Stimulated activated CD8-positive, alpha-beta memory T cell treated with anti-CD3 and anti-CD28 coated beads, Interleukin-15, amount 100 ng/mL, for 4 hours (primary cell): ENCODE measurements at places on chromosomes 4 and X.

DNA sequence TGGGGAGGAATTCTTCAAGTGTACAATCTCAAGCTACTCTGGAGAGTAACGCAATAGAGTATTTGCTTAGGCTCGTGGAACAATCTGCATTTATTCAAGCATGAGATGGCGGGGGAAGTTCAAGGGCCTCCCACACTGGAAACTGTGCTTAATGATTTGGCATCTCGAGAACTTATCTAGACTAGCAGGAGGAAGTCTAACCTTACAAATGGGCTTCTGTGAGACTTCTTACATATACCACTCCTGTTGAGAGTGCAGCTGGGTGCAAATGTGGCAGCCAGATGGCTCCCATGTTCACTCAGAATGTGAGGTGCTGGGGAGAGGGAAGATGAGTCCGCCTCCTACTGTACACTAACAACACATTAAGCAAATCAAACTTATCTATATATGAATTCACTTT is 29.3 kb upstream of the PTPN13 start:
- DNase-seq: no peak

- no peak for DNase-seq
Observed at GRCh38 chrX:117752745-117753144, 363.9 kb downstream of the KLHL13 start.

DNA sequence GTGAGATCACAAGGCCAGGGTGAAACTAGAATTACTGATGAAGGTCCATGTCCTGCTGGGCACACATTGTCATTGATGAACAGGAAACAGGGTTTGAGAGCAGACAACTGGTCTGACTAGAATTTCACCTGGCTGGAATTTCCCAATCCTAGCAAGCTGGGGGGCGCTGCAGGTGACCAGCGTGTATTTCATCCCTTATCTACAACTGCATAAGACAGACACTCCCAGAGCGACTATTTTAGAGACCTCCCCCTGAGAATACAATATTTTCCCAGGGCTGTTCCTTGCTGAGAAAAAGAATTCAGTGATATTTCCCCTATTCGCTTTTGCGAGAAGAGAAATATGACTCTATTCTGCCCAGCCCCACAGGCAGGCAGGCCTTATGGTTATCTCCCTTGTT is 432.6 kb upstream of the GALNT7 start:
- DNase-seq: no peak

GRCh38 chrX:9465380-9466123 is 694 bp downstream of the TBL1X start:
- DNase-seq: no peak

DNA sequence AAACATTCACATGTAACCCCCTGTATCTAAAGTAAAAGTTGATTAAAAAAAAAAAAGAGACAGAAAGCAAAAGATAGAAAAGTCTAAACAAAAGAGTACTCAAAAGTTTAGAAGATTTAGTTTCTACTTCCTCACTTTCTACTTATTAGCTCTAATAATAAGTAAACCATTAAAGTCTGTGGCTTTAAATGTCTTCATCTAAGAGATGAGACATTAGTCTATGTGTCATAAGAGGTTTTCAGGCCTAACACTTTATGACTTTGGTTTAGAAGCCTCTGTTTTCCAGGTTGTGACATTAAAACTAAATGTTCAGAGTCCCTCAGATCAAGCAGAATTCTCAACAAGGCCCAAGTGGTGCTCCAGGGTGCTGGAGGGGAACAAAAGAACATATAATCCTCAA is 42.2 kb upstream of the GUCY1A1 start:
- no peak for DNase-seq

DNA sequence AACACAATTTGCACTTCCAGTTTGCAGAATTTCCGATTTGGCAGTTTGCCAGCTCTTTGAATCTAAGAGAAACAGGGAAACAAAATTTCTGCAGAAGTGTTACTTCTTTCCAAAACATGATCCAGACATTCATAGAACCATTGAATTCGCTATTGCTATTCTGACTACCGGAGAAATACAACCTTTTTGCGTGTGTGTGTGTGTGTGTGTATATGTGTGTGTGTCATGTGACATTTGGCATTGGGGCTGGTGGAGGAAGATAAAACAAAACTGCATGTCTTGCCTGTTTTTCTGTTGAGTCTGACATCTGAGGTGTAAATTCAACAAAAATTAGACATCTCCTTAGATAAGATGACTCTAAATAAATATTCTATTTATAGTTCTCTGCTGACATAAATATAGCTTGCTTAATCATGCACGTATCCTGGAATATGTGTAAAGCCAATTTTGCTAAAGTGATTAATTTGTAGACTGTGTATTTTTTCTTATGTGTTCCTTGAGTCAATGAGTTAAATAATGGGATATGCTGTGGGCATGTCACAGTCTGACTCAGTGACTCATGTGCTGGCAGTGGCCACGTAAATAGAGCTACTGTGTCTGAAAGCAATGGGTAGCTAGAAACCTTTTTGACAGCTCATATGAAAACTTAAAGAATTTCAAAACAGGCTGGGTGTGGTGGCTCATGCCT is 98.9 kb downstream of the HPGD start:
- DNase-seq: no peak

DNA sequence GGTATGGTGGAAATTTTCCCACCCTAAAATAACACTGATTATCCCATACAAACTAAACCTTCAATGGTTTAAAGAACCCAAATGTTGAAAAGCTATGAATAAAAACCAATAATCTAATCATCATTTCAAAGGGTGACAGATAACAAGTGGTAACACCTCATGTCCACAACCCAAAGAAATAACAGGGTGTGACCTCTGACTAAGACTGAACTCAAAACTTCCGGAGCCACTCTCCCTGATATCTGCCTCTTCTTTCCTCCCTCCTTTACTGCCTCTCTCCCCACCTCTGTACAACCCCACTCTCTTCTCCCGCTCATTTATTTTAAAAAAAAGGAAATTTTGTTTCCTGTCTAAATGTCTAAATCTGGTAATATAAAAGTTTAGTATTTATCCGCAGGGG is 11.5 kb downstream of the FBXW7 start:
- no peak for DNase-seq

GRCh38 chrX:124502166-124502565 is 155.8 kb downstream of the SH2D1A start:
- no peak for DNase-seq

DNA sequence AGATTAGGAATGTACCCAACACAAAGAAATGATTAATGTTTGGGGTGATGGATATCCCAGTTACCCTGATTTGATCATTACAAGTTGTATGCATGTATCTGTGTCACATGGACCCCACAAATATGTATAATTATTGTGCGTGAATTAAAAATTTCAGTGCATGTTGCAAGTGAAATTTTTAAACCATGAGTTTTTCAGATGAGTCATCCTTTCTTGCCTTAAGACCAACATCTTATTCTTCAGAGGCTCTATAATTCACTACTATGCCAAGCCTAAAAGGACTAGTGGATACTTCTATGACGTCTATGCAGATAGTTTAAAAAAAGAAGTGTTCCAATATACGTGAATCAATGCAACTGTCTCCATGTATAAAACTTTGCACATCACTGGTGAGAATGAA is 113.0 kb upstream of the SH3RF1 start:
- DNase-seq: no peak

GRCh38 chr4:161356351-161356750 is 807.4 kb downstream of the FSTL5 start:
- DNase-seq: no peak

DNA sequence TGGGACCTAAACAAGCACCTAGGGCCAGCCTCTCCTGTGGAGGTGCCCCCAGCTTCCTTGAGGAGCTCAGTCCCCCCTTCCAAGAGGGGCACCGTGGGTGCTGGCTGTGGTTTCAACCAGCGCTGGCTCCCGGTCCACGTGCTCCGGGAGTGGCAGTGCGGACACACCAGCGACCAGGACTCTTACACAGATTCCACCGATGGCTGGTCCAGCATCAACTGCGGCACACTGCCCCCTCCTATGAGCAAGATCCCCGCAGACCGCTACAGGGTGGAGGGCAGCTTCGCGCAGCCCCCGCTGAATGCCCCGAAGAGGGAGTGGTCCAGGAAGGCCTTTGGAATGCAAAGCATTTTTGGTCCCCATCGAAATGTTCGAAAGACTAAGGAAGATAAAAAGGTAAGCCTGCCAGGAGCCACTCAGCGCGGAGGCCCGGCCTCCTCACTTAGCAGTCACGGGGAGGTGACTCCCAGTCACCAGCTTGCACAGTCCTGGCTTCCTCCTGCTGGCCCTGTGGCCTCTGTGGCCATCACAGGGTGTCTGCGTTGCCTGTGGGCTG is 24.9 kb downstream of the RGS12 start:
- no peak for DNase-seq

- DNase-seq: no peak
Observed at GRCh38 chr4:173235050-173235449, 66.4 kb downstream of the GALNT7 start.

DNA sequence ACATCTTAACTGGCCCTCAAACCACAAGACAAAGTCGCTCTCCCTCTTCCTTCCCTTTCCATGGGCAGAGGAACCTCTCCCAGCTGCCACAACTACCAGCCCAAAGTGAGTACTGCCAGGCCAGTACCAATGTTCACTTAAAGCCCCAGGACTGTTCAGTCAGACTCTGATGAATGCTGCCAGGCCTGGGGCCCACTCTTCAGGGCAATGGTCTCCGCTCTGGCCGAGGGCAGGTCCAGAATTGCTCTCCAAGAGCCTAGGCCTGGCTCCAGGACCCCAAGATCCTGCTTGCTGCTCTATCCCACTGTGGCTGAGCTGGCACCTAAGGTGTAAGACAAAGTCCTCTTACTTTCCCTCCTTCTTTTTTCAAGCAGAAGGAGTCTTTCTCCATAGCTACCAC is 790.9 kb downstream of the KLHL13 start:
- no peak for DNase-seq

- no peak for DNase-seq
Observed at GRCh38 chr4:53545273-53545672, 46.0 kb downstream of the LNX1 start.

DNA sequence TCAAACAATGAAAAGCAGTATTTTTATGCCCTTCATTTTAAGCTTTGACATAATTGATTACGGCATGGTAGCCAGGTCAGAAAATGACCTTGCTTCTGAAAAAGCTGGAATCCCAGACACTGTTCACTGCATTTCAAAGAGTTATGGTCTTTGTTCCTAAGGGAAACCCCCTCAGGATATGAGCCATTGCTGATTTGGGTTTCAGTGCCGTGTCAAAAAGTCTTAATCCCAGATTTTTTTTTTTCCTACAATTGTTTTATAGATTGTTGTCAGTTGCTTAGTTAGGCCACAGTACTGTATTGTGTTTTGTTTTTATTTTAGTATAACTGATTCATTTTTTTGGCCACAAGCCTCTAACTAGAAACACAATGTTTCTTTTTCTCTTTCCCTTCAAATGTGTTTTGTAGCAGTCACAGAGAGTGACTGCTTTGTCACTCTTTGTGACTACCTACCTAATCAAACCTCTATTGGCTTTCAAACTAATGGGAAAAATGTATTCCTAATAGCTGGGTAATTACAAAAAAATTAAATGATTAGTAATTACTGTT is 10.3 kb downstream of the WDR44 start:
- no peak for DNase-seq

- no peak for DNase-seq
Observed at GRCh38 chr4:186170966-186171365, 20.4 kb upstream of the CYP4V2 start.

DNA sequence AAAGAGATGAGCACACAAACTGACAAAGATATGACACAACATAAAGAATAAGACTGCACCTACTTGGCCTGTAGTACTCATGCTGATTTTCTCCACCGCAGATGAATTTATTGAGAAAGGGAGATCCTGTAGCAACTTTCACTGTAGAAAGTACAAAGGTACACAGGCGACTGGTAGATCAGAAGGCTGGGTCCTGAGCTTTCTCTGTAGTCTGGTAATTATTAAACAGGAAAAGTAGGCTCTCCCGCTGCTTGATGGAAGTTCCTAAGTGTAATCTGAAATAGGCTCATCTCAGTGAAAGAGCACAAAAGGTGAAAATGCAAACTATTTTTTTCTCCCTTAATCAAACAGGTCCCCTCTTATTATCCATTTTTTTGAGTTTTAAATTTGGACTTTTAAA is at the start of gene ADH6:
Gene ADH6 (minus strand): TSS at position 175 of the 400 bp plus-strand sequence. CDS start 94 bp downstream, at position 81.
- no peak for DNase-seq

DNA sequence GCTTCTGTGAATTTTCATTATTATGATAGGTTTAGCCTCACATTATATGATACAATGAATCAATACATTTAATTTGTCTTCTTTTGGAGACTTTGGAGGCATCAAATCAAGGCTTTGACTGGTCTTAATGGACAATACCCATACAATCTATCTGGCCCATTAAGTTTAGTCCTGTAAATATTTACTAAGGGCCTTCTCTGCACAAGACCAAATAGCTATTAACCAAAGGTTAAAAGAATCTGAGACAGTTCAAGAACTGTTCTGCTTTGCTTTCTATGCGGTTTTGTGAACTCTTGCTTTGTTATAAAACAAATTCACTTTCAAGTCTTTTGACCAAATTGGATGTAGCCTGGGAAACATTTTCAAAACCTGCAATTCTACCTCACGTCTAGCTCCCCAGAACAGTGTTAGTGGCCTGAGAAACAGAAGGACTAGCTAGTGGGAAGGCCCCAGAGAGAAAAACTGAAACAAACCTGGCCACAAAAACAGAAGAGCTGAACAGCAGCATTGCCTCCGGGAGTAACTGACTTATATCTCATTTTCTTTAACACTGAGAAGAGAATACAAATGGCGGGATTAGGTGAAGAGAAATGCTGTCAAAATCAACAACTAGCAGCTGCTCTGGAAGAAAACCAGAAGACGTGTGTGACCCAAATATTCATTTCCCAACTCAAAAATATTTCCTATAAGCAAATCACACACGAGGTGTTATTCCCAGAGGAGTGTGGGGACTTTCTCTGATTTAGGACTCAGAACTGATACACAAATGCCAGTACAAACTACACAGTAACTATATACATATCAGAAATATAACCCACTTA is 548 bp downstream of the TLR1 start:
- no peak for DNase-seq

DNA sequence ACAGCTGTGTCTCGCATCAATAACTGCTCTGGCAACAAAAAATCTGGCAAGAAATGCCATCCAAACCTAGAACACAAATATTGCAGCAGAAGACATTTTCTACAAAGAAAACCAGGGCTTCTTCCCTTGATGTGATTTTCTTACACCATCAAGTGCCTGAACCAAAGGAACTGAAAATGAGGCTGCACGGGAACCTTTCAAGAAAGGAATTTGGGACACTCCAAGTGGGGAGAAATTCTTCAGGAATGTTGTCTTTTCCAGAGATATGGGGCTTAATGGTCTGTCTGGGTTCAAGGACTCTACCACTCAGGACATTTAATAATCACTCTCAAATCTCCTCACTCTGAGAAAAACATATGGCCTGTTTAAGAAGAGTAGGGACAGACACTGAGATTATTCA is 57.6 kb downstream of the PRDM5 start:
- DNase-seq: no peak

GRCh38 chrX:103919270-103919637 is 43.2 kb upstream of the TMSB15B start:
- no peak for DNase-seq

DNA sequence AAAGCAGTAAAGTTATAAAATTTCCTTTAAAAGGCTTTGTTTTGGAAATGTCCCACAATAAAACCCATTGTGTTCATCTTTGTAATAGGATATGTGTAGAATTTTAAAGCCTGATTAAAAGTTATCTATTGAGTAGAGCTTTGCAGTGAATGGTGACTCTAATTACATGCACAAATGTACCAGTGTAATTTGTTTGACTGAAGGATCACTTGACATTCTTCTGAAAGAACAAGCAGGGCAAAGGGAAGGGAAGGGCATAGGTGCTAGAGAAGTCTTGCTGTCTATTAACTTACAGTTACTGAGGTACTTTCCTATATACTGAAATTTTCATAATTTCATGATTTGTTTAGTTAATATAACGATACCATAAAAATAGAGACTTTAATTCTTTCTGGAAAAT is 70.8 kb downstream of the STIM2 start:
- no peak for DNase-seq

GRCh38 chr4:109873791-109874514 is 26.0 kb downstream of the LRIT3 start:
- DNase-seq: no peak
